ENCODE measurements at places on chromosomes 5 and 9.

- no peak for DNase-seq
Observed at GRCh38 chr5:36570301-36571095, 35.9 kb upstream of the SLC1A3 start.

- DNase-seq: no peak
Observed at GRCh38 chr5:25006734-25007133, 362.0 kb upstream of the CDH10 start.

DNA sequence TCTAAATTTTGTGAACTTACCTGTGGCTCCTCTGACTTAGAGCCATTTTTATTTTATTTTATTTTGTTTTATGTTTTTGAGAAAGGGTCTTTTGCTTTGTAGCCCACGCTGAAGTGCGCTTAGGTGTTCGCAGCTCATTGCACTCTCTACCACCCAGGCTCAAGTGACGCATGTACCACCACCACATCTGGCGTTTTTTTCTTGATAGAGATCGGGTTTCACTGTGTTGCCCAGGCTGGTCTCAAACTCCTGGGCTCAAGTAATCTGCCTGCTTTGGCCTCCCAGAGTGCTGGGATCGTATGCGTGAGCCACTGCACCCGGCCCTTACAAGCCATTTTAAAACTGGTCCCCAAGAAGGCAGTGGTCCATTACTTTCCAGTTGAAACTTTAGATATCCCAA is 18.5 kb downstream of the MATR3 start:
- no peak for DNase-seq

GRCh38 chr9:129351642-129352145 is 173.6 kb upstream of the IER5L start:
- no peak for DNase-seq

DNA sequence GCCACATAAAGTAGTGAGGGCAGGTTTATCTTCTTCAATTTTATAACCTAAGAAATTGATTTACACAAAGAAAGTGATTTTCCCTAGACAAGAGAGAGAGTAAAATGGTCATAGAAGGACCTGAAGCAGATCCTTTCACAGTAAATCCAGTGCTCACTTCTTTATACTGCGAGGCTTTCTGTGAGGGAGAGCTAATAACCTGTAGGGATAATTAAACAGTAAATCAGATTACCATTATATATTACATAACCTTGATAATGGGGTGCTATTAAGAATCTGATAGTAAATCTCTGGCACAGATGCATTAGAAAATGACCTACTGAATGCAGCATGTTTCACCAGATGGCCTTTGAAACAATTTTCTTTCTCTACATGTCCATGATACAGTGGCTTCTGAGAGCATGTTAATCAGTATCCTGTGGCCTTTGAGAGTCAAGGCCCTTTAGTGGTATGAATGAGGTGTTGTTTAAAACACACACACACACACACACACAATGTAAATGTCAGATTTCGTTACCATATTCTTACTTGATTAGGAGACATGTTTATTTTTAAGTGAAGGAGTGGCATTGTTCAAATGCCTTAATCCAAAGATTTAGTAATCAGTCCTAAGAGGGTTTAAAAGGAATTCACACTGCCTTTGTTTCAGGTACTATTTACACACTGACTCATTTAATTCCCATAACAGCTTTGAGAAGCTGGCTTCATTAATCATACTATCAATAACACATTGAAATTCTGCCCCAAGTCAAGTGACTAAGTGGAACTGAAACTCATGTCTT is 124.7 kb downstream of the ALDH1A1 start:
- no peak for DNase-seq

DNA sequence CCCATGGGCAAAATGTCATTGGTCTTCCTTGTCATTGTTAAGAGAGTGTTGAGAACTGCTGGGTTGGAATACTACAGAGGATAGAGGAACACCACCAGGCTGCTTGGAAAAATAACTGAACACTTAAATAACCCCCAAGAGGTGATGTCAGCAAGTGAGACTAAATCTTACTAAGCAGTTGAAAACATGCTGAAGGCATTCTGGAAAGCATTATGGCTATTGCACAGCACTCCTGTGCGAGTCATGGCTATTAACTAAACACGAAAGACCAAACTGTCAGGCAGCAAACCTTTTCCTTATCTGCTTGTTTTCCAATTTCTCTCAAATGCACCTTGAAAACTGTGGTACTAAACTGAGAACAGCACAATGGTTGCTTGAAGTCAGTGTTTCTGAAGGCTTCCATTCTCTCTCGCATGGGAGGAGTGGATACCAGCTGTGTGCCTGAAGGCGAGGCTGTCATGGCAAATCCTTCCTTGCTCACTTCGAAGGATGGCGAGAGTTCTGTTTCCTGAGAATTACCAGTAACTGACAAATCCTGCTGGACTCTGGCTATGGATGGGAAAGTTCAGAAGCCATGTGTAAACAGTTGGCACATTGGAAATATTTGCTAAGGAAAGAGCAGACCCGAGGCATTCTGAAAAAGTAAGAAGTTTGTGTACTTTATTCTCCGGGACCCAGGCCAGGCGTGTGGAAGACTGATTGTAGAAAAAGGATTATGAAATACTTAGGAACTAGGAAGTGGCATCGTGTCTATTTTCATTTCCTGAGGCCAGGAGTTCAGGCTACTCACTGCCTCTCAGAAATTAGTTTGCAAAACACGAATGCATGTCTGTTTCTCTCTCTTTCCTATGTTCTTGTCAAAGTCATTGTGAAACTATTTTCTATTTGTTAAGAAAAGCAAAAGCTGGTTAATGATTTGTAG is 182.1 kb downstream of the DMRT2 start:
- no peak for DNase-seq

Measured in H54 (cell line).